ENCODE measurements at places on chromosomes 7 and 10.

- DNase-seq = no peak
These were observed 2.0 kb downstream of the FXYD4 start for GRCh38 chr10:43373461-43373860.

DNA sequence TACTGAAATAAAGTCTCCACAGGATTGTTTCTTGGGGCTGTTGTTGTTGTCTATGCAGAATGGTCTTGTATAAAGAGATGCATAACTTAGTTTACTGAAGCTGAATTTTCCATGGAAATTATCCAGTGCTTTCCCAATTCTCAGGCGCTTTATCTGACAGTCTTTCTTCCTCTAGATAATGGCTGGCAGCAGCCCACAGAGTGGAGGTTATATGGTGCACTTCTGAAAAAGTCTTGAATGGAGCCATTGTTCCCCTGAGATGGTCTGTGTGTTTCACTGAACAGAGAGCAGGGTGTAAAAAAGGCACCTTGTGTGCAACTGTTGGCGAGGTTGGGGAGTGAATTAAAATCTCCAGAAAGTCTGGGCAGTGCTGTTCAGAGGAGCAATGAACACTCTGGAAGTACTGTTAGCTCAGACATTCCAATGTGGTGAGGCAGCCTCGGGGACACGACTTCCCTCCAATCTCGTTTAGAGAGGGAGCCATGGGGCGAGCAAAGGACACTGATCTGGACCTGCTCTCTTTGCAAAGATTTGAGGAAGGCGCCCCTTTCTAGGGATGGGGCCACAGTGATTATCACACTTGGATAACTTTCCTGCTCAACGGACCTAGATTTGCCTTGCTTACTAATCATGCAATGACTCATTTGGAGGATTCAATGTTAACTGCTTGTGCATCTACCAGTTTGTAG, 2.0 kb upstream of the PLCE1 start:
- peak; percentile 72 for DNase-seq

DNA sequence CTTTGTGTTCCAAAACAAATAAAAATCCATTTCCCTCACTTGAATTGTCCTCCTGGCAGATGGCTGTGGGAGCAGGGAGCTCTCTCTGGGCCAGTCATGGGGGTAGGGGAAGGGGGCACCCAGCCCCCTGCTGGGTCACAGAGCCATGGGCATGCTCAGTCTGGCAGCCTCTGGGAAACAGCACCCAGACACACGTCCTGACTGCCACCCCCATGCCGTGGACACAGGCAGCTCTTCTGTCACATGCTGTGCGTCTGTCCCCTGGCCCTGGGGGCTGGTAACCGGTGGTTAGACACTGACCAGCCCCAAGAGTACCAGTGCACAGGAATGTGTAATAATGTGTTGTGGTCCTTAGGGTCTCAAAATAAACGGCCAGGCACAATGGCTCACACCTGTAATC, 47.0 kb downstream of the RASGEF1A start:
- no peak for DNase-seq

DNA sequence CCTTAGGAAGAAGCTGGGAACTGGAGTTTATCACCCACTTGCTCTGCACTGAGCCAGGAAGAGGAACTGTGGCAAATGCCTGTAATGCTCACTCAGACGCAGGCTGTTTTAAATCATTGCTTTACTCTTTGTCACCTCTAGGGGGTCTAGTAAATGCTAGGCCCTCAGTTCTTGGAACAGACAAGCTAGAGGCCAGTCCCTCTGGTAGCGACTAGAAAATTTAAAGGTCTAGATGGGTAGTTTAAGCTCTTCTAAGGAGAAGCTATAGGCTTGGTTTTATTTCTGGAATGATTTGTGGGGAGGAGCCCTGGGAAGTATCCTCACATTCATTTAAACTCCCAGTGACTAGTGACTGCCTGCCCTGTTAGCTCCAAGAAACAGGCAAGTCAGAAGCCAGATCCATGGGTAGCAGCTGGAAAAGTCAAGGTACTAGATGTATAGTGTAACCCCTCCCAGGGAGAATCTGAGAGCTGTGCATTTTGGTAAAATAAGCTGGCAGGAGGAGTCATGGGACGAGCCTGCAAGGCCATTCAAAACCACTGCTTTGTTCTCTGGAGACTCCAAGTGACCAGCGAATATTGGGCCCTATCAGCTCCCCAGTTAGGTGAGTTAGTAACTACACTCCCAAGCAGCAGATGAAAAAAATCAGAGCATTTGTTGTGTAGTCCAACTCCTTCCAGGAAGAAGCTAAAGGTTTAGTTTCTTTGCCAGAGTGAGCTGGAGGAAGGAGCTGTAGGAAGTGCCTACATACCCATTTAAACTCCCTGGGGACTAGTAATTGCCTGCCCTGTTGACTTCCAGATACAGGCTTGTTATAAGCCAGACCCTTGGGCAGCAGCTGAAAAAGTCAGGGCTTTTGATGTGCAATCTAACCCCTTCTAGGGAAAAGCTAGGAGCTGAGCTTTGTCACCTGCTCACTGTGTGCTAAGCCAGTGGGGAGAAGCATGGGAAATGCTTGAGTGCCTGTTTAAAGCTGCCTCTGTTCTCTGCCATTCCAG, 68.9 kb downstream of the DYNC1I1 start:
- no peak for DNase-seq

All from fibroblast of upper back skin (primary cell).